AG09309 (cell line): ENCODE measurements at places on chromosomes 2 and 18.

- DNase-seq: peak; percentile 37
Observed at GRCh38 chr18:55830544-55830943, 242.6 kb upstream of the TCF4 start.

DNA sequence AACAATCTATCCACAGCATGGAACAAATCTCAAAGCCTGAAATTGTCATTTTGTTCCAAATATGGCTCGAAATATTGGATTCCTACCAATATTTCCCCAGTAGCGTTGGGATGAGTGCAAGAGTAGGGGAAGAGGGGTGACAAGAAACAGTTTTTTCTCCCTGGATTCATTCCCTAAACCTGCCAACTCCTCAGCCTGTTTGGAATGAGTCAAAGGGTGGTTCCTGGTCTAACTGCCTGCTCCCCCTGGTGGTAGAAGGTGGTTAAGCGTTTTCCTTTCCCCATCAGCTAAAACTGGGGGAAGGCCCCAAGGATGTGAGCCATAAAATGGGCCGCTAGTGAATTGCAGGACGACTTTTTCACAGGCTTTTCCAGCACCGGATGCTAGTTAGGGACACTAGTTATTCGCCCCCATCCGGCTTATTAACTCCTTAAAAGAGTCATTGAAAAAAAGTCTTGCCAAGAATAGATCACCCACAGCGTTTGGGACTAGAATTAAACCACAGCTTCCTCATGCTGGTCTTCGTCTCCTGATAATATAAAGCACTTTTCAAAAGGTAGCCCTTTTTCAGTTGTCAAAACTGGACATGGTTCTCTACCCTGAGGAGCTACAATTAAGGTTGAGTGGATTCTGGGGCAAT lies 72.5 kb downstream of the DHRS9 start:
- DNase-seq: peak; percentile 17

DNA sequence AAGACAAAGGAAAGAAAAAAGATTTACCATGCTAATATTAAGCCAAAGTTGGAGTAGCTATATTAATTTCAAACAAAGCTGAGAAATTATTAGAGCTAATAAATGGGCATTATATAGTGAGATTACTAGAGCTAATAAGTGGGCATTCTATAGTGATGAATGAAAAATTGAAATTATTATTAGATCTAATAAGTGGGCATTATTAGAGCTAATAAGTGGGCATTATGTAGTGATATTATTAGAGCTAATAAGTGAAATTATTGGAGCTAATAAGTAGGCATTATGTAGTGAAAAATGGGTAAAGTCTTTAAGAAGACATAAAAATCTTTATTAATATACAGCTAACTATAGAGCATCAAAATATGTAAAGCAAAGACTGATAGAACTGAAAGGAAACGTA lies 745.7 kb downstream of the TRIB2 start:
- no peak for DNase-seq

DNA sequence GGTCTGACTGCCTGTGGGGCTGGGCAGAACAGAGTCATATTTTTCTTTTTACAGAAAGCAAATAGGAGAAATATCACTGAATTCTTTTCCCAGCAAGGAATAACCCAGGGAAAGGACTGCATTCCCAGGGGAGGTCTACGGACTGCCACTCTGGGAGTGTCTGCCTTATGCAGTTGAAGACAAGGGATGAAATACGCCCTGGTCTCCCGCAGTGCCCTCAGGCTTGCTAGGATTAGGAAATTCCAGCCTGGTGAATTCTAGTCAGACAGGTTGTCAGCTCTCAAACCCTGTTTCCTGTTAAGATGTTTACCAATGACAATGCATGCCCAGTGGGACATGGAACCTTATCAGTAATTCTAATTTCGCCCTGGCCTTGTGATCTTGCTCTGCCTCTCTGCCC lies 30.3 kb upstream of the PDK1 start:
- no peak for DNase-seq
